ENCODE measurements at places on chromosomes 7 and 10.

DNA sequence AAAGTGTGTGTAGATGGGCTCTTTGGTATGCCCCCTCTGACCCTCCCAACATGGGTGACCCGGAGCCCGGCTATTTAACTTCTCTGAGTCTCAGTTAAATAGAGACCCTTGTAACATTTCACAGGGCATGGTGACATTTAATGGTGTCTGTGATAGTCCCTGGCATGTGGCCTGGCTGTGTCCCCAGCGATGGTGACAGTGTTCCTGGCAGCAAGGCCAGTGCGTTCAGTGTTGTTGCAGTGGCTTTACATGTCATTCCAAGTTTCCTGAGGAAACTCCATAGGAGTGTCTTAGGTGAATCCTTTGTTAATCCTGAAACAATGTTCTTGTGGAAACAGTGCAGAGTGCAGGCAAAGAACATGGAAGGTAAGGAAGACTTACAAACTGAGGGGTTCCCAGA is 137.0 kb downstream of the RAMP3 start:
- DNase-seq, result peak; percentile 73

- DNase-seq, result no peak
Measured at GRCh38 chr10:103576076-103576471, 82.6 kb downstream of the NEURL1 start.

DNA sequence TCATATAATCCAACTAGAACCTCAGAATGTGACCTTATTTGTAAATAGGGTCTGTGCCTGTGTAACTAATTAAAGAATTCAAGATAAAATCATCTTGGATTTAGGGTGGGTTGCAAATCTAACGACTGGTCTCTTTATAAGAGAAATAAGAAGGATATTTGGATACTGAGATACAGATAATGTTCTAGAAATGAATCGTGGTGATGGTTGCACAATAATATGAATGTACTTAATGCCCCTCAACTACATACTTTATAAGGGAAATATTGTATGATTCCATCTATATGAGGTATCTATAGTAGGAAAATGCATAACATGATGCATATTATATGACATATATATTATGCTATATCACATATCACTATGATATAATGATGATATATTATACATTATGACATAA is 265.7 kb downstream of the SEMA3D start:
- DNase-seq, result no peak

DNA sequence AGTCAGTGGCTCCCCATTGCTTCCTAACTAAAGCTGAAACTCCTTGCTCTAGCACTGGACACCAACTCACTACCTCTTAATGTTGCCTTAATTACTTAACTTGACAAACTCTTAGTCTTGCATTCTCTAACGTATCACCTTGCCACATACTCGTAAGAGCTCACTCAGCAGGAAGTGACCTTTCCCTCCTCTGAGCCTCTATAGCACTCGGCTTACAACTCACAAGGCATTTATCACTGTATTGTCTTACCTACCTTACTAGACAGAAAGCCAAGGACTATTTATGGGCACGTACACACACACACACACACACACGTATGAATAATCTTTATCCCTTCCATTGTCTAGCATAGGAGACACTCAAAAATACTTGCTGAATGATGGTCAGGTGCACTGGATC is 21.2 kb downstream of the CEP41 start:
- no peak for DNase-seq

DNA sequence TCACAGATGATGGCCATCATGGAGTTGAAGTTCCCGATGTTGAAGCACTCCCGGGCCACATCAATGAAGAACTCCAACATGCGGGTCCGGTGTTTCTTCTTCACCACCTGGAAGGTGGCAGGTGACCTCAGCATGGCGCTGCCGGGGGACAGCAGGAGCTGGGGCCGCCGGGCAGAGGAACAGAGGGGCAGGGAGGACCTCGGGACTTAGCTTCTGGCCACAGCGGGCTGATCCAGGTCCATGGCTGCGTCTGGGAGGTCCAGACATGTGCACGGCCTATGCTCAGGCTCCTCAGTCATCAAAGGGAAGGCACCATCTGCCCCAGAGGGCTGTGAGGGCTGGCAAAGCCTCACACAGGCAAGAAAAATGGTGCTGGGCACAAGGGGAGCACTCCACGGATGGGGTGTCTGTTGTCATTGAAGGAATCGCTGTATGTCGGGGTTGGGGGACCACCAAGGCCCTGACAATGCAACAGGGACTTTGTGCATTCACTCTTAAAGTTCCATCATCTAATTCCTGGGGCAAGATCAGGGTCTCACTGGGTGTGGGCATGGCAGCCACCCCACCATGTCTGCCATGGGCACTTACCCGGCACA is 60.9 kb downstream of the CSGALNACT2 start:
- DNase-seq, result no peak

GRCh38 chr7:121275204-121275603 is 53.6 kb upstream of the WNT16 start:
- no peak for DNase-seq

DNA sequence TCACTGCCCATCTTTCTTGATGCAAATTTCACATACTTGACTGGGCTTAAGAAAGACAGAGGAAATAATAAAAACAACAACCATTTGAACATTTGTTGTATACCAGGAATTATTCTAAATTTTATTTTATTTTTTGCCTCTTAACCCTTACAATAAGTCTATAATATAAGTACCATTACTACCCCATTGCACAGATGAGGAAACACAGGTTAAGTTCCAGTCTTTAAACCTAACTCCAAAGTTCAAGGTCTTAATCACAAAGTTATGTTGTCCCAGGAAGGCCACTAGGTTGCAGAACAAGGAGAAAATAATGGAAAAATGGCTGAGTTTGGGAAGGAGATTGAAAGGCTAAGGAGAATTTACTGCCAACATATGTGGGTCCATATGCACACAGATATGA is 3.5 kb downstream of the FKBP14 start:
- no peak for DNase-seq

GRCh38 chr10:76675951-76676587 is 961.5 kb downstream of the KCNMA1 start:
- peak; percentile 82 for DNase-seq

- no peak for DNase-seq
Measured at GRCh38 chr7:71616217-71616616, 484.3 kb downstream of the GALNT17 start.
